Omental fat pad (tissue), 4 donors: ENCODE measurements at places on chromosomes 1 and 21.

DNA sequence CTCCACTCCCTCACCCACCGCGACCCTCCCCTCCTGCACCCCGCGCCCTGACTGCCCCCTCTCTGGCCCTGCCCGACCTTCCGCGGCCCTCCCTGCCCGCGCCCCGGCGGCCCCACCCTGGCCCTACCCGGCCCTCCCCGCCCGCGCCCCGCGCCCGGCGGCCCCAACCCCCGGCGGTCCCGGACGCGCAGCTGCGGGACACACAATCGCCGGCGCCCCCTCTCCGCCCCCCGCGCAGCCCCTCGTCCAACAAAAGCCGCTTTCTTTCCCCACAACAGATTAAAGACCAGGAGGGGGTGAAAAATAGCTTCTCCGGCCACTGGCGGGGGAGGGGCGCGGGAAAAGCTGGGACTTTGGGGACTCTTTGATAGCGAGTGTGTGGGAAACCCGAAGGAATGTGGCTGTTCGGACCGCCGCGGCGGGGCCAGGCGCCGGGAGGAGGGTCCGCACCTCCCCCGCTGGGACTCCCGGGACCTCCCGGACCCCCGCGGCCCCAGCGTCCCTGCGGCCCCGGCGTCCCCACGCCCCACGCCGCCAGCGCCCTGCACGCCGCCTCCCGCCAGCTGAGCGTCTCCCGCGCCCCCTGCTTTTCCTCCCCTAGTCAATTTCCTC, 8.8 kb upstream of the ID3 start:
- no peak for DNase-seq

GRCh38 chr1:86739648-86740509, 35.5 kb downstream of the SH3GLB1 start:
- DNase-seq, result no peak

DNA sequence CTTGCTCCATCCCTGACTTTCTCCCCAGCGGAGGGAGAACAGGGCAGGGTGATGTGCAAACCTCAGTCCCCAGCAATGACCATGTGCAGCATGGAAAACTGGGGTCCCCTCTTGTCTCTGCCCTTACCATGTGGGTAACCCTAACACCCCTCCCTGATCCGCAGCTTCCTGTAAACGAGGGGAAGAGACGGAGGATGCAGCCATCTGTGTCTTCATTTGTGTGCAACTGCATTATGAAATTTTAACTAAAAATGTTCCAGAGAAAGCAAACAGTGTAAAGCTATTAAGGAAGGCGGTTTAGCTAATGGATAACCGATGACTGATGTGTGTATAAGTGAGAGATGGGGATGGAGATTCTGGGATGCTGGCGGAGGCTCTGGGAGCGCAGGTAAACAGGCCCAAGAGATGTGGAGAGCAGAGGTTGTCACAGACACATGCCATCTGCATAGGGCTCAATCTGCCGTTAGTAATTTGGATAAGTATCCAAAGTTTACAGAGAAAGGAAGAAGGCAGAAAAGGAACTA, 206.6 kb downstream of the DSCAM start:
- no peak for DNase-seq

DNA sequence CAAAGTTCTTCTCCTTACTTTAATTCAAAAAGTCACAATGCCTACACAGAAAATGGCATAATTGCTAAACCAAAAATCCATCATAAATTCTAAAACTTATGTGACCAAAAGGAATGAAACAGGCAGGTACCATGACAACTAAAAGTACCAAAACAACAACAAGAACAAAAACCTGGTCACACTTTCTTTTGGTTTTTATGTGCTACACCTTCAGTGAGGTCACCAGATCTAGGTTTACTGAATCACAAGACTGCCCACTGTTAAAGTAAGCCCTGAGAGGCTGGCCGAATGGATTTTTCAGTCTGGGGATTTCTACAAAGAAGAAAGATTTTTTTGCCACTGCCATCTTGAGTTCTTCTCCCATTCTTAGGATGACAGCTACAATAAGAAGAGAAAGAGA, 583.0 kb upstream of the PKN2 start:
- no peak for DNase-seq

DNA sequence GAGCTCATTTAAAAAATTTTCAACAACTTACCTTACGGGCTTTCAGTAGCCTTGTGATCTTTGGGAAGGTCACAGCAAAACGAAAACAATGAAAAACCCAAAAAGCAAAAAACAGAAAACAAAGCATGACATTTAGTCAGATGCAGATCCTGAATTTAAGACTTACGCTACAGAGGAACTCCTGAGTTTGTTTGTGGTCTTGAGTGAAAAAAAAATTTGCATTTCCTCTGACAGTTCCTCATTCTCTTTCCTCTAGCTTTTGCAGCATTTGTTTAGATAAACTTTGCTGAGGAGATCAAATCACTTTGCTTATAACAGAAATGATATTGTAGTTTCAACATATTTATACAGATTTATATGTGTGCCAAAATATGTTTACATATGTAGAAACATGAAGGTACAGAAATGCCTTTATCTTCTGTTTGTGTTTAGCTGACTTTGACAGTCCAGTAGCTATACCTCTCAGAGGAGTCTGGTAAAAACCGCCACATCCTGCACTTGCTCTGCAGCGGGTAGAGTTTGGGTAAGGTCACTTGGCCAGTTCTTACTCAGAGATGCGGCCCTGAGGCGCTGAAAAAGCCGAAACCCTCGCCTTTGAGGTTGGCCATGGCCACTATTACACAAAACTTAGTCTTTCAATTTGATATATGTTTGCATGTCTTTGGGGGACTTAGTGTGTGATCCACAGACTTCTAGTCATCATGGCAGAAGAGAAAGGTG, 142.5 kb downstream of the TNR start:
- DNase-seq, result no peak

DNA sequence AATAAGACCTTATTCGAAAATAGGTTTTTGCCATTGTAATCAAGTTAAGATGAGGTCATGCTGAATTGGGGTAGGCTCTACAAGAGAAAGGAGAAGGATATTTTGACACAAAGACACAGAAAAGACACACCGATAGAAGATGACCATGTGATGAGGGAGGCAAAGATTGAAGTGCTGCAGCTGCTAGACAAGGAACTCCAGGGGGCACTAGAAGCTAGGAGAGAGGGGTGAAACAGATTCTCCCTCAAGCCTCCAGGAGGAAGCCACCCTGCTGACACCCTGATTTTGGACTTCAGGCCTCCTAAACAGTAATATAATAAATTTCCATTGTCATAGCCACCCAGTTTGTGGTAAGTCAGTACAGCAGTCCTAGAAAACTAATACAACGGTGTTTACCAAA, 506.8 kb upstream of the CAMK1G start:
- DNase-seq, result no peak

DNA sequence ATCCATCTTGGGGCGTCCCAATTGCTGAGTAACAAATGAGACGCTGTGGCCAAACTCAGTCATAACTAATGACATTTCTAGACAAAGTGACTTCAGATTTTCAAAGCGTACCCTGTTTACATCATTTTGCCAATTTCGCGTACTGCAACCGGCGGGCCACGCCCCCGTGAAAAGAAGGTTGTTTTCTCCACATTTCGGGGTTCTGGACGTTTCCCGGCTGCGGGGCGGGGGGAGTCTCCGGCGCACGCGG, 282 bp upstream of the SOD1 start:
- no peak for DNase-seq

DNA sequence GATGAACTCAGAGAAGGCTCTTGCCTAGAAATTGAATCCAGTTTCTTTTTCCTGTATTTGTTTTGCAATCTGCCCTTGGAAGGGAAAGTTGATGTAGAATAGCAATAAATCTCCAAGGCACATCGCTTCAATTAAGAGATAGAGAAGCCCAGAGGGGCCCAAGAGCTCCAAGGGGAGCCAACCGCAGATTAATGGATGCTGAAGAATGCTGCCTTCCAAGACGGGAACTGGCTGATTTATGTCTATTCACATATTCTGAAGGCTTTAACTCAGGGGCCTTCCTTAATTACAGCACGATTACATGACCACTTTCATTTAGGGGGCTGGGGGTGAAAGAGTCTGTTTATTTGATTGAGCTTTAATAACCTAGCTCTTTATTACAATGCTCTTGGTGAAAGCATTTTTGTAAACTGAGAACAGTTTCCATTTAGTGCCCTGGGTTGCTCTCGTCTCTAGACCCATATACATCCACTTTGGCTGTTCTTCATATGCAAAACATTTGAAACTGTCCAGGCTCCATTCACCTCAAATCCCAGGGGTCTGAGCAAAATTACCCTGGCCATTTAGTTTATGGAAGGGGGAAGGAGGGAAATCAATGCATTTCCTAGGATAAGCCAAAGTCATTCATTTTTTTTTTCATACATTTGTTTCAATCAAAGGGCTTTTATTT, 87.4 kb upstream of the CLDN14 start:
- DNase-seq, result no peak

- DNase-seq, result no peak
Observed at GRCh38 chr1:23341931-23342692, 2.0 kb downstream of the HNRNPR start.

GRCh38 chr1:79472067-79472656, 465.6 kb upstream of the ADGRL4 start:
- no peak for DNase-seq

DNA sequence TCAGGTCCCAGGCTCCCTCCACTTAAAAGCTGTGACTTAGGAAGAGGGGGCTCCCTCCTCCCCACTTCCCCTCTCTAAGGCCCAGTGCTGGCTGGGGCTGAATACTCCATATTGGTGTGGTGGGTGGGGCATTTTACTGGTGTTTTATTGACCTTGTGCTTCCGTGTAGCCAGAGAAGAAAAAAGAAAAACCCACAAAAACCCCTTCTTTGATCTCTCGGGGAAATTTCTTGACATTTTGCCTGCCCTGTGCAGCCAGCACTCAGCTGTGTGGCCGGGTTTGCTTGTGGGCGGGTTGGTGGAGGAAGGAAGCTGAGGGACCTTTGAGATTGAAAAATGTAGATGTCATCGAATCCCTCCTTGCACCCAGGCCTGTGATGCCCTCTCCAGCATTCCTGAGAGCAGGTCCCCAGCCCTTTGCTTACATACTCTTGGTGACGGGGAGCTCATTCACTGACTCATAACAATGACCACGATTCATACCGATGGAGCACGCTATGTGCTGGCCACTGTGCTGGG, 24.8 kb downstream of the TNFRSF8 start:
- DNase-seq, result no peak

DNA sequence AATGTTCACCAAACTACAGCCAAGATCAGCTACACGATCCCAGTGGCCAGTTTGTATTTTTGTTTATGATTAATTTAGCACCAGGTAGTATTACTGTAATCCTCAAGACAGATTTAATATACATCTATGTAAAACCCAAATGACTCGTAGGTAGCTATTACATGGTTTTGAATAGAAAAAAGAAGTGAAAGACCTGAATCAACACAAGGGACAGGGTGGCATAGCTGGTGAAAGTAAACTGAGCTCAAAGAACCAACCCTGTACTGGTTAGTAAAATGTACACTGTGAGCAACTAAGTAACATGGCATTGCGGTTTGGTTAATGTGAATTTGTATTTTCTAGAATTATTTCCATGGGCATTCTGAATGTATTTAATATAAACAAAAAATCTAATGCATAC, 8.8 kb downstream of the GPATCH2 start:
- DNase-seq, result no peak

GRCh38 chr1:61204528-61204927, 122.2 kb downstream of the NFIA start:
- DNase-seq, result no peak

DNA sequence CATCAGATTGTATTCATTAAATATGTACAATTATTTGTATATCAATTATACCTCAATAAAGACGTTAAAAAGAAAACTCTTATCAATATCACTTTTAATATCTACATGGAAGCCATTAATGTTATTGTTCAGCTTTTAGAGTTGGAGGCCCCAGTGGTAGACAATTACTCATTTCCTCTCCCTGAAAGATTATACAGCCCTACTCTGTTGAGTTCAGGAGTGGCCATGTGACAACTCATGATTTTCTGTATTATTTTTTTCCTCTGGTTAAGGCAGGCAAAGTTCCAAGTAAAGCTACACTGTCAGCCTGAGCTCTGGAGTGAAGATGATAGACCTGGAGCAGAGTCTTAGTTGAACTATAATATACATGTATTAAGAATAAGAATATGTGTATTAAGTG, 247.9 kb upstream of the B3GALT2 start:
- no peak for DNase-seq

- no peak for DNase-seq
Observed at GRCh38 chr1:3886106-3886670, 13.9 kb downstream of the C1orf174 start.

DNA sequence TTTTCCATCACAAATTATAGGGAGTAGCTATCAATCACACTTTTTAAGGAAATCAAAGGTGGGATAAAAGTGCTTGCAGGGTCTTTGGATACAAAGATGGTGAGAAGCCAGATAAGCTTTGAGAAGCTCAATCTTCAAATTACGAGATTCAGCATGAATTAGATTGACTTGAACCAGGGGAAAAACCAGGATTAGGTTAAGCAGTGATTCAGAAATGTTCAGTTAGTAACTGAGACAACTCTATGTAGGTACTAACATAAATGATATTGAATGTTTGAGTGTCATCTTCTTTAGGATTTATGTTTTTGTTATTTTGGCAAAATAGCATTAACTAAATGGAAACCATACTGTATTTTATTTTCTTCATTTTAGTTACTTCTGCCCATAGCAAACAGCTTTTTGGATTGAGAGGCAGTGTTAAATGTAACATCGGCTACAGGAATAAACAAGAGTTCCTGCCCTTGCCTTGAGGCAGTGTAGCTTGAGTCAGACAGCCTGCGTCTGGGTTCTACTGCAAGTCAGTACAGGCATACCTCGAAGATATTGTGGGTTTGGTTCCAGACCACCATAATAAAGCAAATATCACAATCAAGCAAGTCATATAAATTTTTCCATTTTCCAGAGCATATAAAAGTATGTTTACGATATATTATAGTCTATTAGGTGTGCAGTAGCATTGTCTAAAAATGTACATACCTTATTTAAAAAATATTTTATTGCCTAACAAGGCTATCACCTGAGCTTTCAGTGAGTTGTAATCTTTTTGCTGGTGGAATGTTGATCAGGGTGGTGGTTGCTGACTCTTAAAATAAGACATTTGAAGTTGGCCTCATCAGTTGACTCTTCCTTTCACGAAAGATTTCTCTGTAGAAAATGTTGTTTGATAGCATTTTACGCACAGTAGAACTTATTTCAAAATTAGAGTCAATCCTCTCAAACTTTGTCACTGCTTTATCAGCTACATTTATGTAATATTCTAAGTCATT, 36.9 kb upstream of the BACH1 start:
- no peak for DNase-seq

DNA sequence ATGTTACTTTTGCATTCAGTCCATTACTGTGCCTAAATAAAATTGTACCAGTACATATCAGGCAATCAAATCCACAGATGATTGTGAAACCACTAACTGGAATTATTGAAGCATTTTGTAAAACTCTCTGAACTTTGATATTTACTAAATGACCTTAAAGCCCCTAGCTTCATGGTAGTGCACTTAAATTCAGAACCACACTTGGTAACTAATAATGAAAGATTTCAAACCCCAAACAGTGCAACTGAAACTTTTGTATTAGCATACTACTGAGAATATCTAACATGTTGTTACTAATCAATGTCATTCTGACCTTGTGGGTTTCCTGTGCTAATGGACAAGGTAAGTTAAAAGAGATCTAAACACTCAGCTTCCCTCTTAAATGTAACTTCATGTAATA, at the start of gene CFHR3:
Gene CFHR3, plus strand, starts transcription at position 238 of the 400 bp plus-strand sequence. Its CDS starts 47 bp downstream, at position 285.
- DNase-seq, result no peak
